ENCODE measurements at places on chromosomes 1 and 21.

DNA sequence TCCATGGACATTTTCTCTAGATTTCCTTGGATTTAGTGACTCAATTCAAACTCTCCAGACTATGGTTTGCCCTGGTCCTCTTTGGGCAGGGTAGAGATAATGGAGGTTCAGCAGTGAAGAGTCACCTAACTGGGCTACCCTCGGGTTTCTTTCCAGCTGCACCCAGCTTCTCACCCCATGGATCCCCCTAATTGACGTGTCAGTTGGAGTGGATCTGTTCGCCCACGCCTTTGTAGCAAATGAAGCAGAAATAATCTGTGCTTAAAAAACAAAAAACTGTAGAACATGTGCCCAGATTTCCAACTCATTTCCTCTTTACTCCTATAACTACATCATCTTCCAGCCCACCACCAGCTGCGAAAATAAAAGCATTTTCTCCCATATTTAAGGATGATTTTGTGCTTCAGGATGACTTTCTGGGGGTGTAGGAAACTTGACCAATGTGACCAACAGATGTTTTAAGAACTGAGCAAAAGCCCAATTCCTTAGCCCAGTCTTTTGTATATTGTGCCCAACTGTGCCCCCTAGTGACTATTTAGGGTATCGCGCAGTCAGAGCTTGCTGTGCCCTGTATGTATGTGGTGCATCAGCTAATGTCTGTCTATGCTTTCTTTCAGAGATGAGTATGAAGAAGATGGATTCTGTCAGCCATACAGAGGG lies 66.5 kb upstream of the UBE2U start:
- DNase-seq: peak; percentile 79

GRCh38 chr1:171495444-171495843 lies 10.1 kb downstream of the PRRC2C start:
- no peak for DNase-seq

GRCh38 chr1:32266921-32267591 lies 16.0 kb downstream of the LCK start:
- no peak for DNase-seq

- no peak for DNase-seq
These were observed 332.1 kb downstream of the RRAGC start for GRCh38 chr1:38527373-38527966.

- no peak for DNase-seq
These were observed 85.4 kb downstream of the TBX15 start for GRCh38 chr1:118902711-118903191.

DNA sequence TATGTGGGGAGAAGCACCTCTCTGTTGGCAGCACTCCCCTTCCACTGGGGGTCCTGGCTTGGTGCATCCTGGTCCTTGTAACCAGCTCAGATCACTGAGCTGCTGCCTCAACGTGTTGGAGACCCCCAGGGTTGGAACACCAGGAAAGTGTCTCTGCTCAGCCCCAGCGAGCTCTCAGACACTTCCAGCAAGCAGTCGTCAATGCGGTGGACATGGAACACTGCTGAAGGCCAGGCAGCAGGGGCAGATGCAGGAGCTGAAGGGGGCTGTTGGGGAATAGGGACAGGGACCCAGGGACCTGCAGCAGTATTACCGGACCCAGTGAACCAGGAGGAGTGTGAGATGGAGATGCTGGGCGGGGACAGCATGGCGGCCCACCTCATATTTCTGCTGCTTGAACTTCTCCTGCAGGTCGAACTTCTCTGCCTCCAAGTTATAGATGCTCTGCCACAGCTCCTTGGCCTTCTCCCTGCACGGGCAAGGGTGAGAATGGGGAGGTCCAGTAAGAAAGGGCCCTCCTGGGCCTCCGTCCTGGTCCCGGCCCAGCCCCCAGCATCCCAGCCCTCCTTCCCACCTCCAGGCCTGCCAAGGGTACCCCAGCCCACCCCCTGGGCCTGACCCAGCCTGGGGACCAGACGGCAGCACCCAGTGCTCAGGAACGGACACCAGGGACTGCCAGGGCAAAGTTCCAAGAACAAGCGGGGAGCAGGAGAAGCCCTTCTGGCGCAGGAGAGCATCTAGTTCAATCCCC lies 16.4 kb downstream of the TNNT2 start:
- no peak for DNase-seq

DNA sequence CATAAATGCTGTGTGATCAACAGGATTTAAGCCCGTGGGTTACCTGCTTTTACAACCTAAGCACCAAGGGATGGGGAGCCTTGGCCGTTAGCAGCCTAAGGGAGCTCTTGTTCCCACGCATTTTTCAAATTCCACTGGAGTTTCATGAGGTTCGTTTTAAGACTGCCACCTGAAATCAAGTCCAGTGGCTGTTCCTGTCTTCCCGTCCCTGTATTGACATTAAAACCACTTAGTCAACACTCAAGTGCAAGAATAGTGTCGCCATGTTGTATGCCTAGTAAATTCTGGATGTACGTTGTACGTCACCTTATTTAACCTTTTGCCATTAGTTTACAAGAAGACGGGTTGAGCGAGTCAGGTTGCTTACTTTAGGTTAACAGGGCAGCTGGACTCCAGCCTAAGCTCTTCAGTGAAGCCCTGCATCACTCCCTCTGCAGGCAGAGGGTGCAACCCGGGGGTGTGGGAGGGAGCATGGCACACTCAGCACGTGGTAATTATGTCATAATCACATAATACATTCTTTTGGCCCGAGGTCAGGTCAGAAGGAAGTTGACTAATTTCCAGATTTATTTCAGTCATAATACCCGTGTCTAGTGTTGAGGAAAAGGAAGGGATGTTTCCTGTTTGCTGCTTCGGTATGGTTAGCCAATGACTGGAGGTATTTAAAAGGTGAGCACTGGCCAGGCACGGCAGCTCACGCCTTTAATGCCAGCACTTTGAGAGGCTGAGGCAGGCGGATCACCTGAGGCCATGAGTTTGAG lies 42.5 kb downstream of the CNST start:
- peak; percentile 92 for DNase-seq

DNA sequence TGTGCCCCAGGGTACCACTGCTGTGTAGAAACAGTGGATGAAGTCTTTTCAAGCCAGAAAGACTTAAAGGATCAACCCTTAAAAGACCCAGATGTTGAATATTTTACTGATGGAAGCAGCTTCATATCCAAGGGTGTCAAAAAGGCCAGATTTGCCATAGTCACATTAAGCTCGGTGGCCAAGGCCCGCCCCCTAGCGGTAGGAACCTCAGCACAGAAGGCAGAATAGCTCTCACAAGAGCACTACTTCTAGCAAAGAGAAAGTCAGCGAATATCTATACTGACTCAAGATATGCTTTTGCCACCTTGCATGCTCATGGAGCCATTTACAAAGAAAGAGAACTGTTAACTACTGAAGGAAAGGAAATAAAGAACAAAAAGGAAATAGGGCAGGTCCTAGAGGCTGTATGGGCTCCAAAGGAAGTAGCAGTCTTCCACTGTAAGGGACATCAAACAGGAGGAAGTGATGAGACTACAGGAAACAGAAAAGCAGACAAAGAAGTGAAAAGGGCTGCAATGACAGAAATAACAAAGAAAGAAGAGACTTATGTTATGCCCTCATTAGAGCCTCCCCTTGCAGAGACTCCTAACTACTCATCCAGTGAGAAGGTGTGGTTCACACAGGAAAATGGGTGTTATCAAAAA lies 90.5 kb downstream of the LIPI start:
- DNase-seq: peak; percentile 26

DNA sequence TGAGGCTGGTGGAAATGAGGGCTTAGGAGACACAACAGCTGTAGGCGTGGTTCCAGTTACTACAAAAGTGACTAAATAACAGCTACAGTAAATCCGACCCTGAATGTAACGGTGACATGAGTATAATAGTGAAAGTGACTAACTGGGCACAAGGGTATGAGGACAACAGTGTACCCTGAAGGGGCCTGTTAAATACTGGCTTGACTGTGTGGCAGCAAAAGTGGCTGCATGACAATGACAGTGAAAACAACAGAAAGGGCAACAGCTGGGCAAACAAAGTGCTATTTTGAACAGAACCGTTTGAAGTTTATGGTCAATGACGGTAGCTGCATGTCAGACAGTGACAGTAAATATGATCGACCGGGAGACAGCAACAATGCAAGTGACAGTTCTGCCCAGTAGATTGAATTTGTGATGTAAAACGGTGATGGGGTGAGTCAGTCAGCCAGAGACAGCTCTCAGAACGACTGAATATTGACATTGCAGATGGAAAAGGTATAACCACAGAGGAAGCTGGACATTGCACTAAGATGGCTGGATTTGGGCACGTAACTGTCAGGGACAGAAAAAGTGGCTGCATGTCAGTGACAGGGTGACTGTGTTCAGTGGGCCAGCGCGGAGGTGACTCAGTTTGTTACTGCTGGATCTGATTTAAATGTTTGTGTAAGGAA lies 1.2 kb upstream of the ZBTB40 start:
- no peak for DNase-seq

- peak; percentile 74 for DNase-seq
These were observed 56.8 kb upstream of the GNG12 start for GRCh38 chr1:67889953-67890567.

GRCh38 chr21:45358261-45358670 lies 46.7 kb upstream of the COL18A1 start:
- DNase-seq: no peak

- DNase-seq: peak; percentile 49
These were observed 736 bp upstream of the ZMPSTE24 start for GRCh38 chr1:40257313-40257687.

GRCh38 chr1:204746838-204747442 lies 61.4 kb upstream of the LRRN2 start:
- peak; percentile 47 for DNase-seq

- DNase-seq: no peak
These were observed 534.5 kb downstream of the PTPRC start for GRCh38 chr1:199173356-199173755.

DNA sequence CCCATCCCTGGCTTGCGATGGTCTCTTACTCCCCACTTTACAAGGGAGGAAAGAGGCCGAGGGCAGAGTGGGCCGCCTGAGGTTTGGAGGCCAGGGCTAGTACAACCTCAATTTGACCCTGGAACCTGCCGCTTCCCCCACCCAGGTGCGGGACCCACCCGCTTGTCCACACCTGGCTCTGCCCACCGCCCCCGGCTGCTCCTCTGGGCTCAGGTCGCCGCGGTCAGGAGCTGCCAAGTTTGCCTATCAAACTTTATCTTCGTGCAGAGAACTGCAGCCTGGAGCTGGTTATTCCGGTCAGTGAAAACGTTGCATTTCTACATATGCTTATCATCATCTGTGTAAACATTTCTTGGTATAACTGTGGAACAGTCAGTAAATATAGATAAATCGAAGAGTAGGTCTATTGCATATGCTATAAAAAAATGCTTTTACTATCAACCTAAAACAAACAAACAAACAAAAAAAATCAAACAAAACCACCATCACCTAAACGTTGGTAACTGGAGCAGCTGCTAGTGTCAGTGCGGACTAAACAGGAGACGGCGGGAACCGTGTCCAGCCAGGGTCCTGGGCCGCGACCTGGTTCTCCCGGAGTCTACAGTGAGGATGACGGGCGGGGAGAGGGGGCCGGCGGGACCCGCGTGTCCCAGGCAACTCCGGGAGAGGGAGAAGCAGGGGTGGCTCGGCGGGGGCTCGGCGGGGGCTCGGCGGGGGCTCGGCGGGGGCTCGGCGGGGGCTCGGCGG lies 906 bp upstream of the ADARB1 start:
- no peak for DNase-seq

GRCh38 chr1:31689854-31690253 lies 14.0 kb downstream of the COL16A1 start:
- DNase-seq: no peak

- DNase-seq: peak; percentile 42
These were observed 38.8 kb downstream of the CASQ2 start for GRCh38 chr1:115729756-115730155.

- no peak for DNase-seq
These were observed 9.7 kb downstream of the TNR start for GRCh38 chr1:175733722-175734121.

DNA sequence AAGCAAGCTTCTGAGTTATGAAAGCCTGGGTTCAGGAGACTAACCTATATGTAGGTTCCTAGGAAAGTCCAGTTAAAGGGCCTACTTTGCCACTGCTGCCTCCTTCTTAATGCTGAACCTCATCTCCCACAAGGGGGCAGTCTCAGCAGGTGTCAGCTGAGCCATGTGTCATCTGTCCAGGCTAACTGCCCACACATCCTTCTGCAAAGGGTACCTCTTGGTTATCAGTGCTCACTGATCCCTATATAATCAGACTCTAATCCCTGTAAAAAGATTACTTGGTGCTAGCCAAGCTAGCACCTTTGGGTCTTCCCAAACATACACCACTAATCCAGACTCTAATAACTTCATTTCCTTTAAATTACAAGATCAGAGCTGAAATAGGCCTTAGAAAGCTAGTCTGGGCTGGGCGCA lies 9.0 kb downstream of the PRDX1 start:
- peak; percentile 85 for DNase-seq

- no peak for DNase-seq
These were observed 342 bp downstream of the DDOST start for GRCh38 chr1:20660847-20661206.

DNA sequence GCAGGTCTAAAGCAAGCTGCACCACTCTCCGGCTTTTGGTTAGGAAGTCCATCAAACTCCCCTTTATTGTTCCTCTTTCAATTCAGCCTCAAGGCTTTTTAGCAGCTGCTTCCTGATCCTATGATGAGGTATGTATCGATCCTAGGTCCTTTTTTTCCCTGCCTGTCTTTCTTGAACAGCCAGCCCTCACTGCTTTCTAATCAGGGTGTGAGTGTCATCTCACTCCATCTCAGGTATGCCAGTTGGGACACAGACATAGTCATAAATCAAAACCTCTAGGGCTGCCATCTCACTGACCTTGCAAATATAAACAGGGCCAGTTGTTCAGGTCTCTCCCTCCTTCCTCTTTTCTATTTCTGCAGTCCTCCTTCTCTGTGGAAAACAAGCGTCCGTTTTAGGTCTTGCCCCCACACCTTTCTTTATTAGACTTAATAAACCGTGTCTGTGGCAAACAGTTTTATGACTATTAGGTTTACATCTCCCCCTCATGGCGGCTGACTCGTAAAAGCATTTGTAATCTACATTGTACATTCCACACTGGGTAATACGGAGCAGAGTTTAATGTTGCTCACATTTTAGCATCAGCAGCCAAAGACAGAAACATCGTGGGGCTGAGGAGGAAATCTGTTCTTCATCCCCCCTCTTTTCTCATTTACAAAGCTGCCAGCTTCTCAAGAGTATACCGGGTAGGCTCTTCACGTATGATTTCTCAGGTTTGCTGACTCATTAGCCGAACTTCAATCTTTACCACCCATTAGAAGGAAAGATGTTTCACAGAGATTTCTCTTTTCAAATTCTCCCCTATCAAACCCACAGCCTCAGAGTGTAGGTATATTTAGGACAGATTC lies 11.6 kb downstream of the STYXL2 start:
- DNase-seq: no peak
